CD4-positive, alpha-beta T cell treated with Interleukin-2 at 100 ng/mL for 4 hours (primary cell): ENCODE measurements at places on chromosomes 7 and 10.

DNA sequence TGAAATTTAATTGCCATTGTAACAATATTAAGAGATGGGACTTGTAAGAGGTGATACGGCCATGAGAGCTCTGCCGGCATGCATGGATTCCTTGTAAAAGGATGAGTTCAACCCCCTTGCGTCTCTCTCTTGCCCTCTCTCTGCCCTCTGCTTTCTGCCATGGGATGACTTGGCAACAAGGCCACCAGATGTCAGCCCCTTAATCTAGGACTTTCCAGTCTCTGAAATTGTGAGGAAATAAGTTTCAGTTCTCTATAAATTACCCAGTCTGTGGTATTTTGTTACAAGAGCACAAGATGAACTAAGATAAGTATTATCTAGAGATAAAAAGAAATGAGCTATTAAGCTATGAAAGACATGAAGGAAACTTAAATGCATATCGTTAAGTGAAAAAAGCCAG lies 145.7 kb upstream of the AHR start:
- DNase-seq = no peak

GRCh38 chr7:111678281-111678680 lies 116.0 kb upstream of the IMMP2L start:
- DNase-seq = no peak

DNA sequence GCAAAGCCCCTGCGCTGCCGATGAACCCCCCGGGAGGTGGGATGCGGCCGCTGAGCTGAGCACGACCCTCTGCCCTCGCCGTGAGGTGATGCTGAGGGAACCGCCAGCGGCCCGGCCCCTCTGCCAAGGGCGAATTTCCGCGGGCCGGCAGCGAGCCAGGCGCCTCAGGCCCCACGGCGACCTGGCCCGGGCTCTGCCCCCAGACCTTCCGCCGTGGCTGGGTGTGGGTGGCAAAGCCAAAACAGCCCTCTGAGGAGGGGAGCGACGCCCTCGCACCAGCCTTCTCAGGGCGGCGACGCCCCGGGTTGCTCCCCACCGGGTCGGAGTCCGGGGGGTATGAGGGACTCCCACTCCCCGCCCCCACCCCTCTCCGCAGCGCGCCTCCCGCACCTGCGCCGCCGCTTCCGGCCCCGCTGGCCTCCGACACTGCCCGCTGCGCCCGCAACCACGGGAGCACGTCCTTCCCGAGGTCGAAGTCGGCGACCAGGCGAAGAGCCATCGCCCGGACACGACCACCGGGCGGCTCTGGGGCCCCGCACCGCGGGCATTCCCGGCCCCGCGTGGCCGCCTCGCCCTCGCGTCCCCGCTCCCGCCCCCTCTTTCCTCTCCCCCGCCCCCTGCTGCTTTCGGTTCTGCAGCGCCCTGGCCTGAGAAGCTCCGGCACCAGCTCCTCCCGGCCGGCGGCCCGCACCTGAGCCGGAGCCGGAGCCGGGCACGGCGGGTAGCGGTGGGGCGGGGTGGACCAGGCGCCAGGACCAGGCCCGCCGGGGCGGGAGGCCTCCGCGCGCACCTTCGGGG lies at the start of gene GSAP:
Gene GSAP (minus strand): TSS at position 527 of the 798 bp plus-strand sequence. CDS start 28 bp downstream, at position 499.
- peak; percentile 45 for DNase-seq

- no peak for DNase-seq
Observed at GRCh38 chr7:24725554-24726241, 31.6 kb downstream of the GSDME start.

- no peak for DNase-seq
Observed at GRCh38 chr7:47581438-47581803, 490 bp downstream of the TNS3 start.

GRCh38 chr7:159083698-159084068 lies 61.0 kb downstream of the VIPR2 start:
- DNase-seq = no peak
